Activated naive CD8-positive, alpha-beta T cell treated with anti-CD3 and anti-CD28 coated beads, Interleukin-2, amount 10 ng/mL, durations not matched to agents 7 days and 5 days (primary cell): ENCODE measurements at places on chromosomes 12 and 14. TPM values are rescaled to one million over a fixed set of nuclear protein-coding genes. Genes with fewer than 3 reads are reported as not detected.

Gene RPL10L
- not detected for total RNA-seq

Gene SLC17A8
- not detected for total RNA-seq

Gene GPR135
- 2.4 TPM for total RNA-seq

Gene SAMD4A
- total RNA-seq: 2.7 TPM

Gene NFE2
- total RNA-seq: not detected

Gene DIO2
- total RNA-seq: not detected

Gene PIWIL1
- total RNA-seq: not detected

Gene ZDHHC22
- total RNA-seq: not detected

Gene KRT78
- not detected for total RNA-seq

Gene RFLNA
- total RNA-seq: not detected

Gene PGF
- not detected for total RNA-seq

Gene MYF6
- not detected for total RNA-seq

Gene FLVCR2
- total RNA-seq: 0.74 TPM

Gene DTD2
- total RNA-seq: 18.1 TPM

Gene TMEM132C
- not detected for total RNA-seq

Gene MYH7
- not detected for total RNA-seq

Gene KRT82
- not detected for total RNA-seq

Gene ART4
- total RNA-seq: not detected

Gene COL2A1
- total RNA-seq: not detected

Gene PRB2
- not detected for total RNA-seq

Gene ADAMTS20
- not detected for total RNA-seq

Gene WNT1
- 1.7 TPM for total RNA-seq

Gene FICD
- 6.9 TPM for total RNA-seq

Gene DIP2B
- 21.3 TPM for total RNA-seq
